Aorta (tissue), 5 donors: ENCODE measurements at places on chromosomes 2 and 18. TPM values are rescaled to one million over a fixed set of nuclear protein-coding genes. Genes with fewer than 3 reads are reported as not detected.

NEMP2 gene
- 8.0 TPM for total RNA-seq

GRCh38 chr2:30666266-30666874, 140.9 kb downstream of the CAPN13 start:
- H3K36me3 ChIP-seq = peaks cover 3% of the 10 kb centered on the region
- no peak for DNase-seq
- H3K4me1 ChIP-seq = no peaks in the 10 kb centered on the region
- peak overlapping the region; percentile 58 for H3K27ac ChIP-seq

DNA sequence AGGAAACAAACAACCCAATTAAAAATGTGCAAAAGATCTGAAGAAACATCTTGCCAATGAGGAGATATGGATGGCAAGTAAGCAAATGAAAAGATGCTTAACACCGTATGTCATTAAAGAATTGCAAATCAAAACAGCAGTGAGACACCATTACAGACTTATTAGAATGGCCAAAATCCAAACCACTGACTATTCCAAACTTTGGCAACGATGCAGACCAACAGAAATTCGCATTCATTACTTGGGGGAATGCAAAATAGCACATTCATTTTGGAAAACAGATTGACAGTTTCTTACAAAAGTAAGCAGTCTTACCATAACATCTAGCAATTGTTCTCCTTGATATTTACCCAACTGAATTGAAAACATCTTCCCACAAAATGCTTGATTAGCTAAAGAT, 1118.7 kb downstream of the SUCLG1 start:
- no peak overlapping the region for H3K4me3 ChIP-seq
- H3K27me3 ChIP-seq = no peaks in the 10 kb centered on the region
- H3K27ac ChIP-seq = no peak overlapping the region
- H3K36me3 ChIP-seq = no peaks in the 10 kb centered on the region
- no peak for DNase-seq

- no peaks in the 10 kb centered on the region for H3K27me3 ChIP-seq
- no peaks in the 10 kb centered on the region for H3K4me1 ChIP-seq
- no peak overlapping the region for H3K4me3 ChIP-seq
- no peak overlapping the region for H3K27ac ChIP-seq
- DNase-seq = no peak
These were observed 123.5 kb downstream of the LIPG start for GRCh38 chr18:49685231-49685942.

DNA sequence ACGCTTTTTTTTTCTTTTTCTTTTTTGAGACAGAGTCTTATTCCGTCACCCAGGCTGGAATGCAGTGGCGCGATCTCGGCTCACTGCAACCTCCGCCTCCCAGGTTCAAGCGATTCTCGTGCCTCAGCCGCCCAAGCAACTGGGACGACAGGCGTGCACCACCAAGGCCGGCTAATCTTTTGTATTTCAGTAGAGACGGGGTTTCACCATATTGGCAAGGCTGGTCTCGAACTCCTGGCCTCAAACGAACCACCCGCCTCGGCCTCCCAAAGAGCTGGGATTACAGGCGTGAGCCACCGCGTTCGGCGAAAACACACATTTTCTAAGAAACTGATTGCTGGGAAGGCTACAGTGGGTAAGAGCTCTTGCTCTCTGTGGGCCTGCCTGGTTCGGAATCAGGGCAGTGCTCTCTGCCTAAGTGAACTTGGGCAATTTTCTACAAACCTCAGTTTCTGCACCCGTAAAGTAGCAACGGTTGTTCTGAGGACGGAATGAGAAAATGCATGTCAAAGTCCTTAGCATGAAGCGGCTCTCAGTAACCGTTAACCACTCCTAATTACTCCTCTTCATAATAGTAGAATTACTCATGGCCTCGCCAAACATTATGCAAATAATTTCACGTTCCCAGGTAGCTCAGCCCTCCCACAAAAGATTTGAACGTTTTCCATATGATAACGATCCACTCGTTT, 1.0 kb upstream of the PMAIP1 start:
- H3K4me3 ChIP-seq = no peak overlapping the region
- H3K36me3 ChIP-seq = no peaks in the 10 kb centered on the region
- H3K27ac ChIP-seq = no peak overlapping the region
- no peaks in the 10 kb centered on the region for H3K27me3 ChIP-seq
- no peak for DNase-seq
- H3K4me1 ChIP-seq = no peaks in the 10 kb centered on the region
